ENCODE measurements at places on chromosomes 7 and 10.

DNA sequence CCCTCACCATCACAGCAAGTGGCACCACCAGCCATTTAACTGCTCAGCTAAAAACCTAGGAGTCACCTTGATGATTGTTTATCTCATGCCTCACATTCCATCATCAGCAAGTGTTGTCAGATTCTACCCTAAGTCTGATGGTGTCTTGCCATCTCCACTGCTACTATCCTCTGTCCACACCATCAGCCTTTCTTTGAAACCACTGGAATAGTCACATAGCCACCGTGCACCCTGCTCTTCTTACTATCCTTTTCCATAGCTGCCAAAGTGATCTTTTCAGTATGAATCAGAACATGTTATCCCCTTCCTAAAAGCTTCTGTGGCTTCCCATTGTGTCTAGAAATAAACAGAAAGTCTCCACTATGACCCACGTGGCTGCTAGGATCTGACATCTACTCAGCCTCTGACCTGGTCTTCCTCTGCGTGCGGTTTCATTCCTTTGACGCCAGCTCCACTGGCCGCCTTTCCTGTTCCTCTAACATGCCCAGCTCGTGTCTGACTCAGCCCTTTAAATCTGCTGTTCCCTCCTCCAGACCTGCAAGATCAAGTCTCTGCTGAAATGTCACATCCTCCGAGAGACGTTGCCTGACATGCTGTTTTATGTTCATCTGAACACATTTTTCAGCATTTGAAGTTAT lies 16.5 kb upstream of the CHN2 start:
- no peak for DNase-seq

GRCh38 chr10:16699435-16700057 lies 117.7 kb downstream of the RSU1 start:
- DNase-seq, result no peak

GRCh38 chr7:55690-56248 lies 136.6 kb upstream of the FAM20C start:
- no peak for DNase-seq

DNA sequence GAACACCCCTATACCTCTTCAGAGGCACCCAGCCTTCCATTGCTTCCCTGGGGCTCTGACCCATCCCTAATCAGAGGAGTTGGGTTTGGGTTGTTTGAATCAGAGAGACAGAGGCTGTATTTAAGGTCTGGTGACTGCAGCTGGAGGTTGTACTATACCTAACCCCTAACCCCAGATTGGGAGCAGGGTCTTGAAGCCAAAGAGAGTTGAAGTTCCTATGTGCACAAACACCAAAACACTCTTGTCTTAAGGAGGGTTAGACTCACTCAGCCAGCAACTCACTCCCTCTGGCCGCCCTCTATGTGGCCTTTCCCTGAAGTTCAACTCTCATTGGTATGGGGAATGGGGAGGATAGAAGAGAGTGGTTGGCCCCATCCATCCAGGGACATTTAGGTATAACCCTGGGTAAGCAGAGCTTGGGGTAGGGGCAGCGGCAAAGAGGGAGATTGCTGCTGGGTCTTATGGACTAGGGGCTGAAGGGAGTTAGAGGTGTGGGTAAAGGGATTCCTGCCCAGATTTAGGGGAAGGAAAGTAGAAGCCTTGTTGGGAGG lies 80.0 kb downstream of the PAX2 start:
- no peak for DNase-seq

GRCh38 chr10:15660990-15661389 lies 58.7 kb downstream of the ITGA8 start:
- no peak for DNase-seq

- DNase-seq, result no peak
These were observed 75.7 kb upstream of the ASAH2 start for GRCh38 chr10:50326757-50327701.

DNA sequence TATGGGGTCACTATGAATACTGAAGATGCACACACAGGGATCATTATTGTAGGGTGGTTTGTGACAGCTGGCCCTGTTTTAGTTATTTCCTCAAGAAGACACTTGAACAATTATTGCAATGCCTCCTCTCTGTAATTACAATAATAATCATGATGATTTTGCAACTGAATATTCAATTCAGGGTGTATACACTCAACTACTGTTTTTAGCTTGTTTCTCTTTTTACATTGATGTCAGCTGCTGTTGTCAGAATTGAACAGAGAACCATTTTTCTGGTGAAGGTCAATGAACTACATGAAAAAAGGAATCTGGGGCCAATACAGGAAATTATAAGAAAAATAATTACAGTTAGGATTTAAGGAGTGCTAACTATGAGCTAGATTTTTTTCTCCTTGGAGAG lies 28.6 kb upstream of the MKLN1 start:
- DNase-seq, result no peak

DNA sequence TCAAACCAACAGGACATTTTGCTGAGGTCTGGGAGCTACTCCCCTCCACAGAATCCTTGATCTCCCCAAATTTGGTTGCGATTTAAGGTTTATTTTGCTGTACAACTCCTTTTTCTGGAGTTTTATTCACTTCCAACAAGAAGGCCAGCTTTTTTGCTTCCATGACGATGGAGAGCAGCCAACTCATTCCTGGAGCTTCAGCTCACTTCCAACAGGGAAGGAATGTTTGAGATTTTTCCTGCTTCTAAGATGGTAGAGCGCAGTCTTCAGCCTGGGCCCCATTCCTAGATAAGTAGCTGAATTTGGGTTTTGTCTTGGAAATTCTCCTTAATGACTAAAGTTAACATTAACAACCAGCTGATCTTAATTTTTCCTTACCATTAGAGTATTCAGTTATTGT lies 30.9 kb upstream of the CREB3L2 start:
- no peak for DNase-seq

GRCh38 chr7:8068892-8069686 lies 100.5 kb downstream of the GLCCI1 start:
- DNase-seq, result no peak

GRCh38 chr7:28773423-28774145 lies 184.5 kb downstream of the TRIL start:
- DNase-seq, result no peak

DNA sequence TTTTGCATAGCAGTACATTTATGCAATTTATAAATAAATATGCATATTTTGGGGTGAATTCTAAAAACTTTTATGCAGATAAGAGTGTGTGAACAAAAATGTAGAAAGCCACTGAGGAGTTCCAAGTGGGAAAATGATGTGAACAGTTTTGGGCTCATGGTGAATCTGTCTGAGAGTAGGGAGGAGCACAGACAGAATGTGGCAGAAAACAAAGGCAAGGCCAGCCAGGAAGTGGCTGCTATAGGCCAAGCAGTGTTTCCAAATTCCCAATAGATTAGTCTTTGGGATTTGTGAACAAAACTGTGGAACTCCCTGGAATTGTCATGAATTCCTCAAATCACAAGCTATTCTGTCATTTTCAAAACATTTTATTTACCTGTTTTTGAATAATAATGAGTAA lies 73.6 kb upstream of the AMPH start:
- no peak for DNase-seq

DNA sequence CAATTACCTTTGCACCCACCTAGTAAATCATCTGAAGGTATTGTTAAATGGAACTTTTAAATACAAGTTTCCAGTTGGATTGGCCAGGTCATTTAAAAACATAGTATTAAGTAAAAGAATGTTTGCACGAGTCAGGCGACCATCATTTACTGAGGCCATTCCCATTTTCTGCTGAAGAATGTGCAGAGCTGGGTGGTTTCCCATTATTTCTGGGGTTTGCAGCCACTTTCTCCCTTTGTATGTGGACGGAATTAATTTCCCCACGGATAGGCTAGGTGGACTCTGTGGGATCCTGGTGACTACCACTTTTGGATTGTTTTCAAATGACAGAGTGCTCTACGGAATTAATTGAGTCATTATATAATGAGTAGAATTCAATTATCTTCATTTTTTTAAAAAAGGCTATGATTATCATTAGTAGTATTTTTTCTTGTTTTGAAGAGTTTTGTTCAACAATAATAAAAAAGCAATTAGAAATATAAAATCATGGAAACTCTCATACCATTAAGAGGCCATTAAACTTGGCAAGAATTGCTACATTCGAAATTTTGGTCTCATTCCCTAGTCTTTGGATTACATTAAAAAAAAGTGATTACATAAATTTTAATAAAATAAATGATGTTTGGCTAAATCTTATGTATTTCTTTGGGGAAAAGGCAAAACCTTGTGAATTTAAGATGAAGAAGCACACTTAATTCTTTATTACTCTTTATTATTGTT lies 120.4 kb upstream of the FZD8 start:
- DNase-seq, result no peak

- no peak for DNase-seq
These were observed at the start of gene GPRIN2 for GRCh38 chr10:46556515-46557318. Gene GPRIN2 (minus strand): TSS chr10:46556658. CDS start chr10:46550736, 5,922 bp downstream.

- no peak for DNase-seq
These were observed 189.1 kb downstream of the SKAP2 start for GRCh38 chr7:26675143-26675887.

DNA sequence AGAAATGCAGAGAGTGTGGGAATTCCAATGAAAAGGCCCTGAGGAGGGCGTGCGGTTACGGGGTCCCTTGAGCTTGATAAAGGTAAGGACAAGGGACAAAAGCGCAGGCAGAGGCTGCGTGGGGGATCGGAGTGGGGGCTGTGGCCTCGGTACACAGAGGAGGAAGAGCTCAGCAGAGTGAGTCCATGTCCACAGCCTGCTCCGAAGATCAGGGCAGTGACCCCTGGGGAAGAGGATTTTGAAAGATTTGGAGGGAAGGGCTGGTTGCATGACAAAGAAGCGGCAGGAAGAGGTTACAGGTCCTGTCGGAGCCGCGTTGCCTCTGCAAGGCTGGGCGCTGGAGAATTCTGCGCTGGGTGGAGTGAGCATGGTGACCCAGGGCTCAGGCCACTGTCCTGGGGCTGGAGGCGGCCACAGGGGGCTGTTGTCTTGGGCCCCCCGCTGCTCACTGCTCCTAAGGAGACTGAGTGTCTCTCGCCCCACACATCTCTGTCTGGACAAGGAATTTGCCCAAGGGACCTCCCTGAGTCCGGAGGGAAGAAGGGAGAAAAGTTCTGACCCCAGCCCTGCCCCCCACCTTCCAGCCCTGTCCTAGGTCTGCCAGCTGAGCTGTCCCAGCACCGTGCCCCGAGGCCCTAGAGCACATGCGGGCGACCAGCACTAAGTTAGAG lies 69.8 kb upstream of the INSIG1 start:
- DNase-seq, result no peak

Data from SIG-M5 (cell line).